NCI-H1105 (cell line): ENCODE measurements at places on chromosomes 13 and 19.

DNA sequence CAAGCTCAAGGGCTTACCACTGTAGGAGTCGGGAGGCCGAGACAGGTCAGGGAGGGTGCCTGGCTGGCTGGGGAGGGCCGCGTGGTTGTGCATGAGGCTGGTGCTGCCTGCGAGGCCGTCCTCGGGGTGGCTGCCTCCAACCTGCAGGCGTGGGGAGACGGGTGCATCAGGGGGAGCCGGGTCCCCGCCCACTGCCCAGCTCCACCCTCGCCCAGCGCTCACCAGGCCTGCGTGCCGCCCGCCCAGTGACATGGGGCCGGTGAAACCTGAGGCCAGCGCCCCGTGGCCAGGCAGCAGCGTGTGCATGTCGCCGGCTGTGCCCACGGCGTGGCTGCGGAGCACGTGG, 13.8 kb upstream of the UQCR11 start:
- DNase-seq: no peak

- no peak for DNase-seq
These were observed 22.2 kb downstream of the ZNF701 start for GRCh38 chr19:52592301-52592700.

- no peak for DNase-seq
These were observed 1018.4 kb upstream of the PCDH20 start for GRCh38 chr13:62434081-62434480.

DNA sequence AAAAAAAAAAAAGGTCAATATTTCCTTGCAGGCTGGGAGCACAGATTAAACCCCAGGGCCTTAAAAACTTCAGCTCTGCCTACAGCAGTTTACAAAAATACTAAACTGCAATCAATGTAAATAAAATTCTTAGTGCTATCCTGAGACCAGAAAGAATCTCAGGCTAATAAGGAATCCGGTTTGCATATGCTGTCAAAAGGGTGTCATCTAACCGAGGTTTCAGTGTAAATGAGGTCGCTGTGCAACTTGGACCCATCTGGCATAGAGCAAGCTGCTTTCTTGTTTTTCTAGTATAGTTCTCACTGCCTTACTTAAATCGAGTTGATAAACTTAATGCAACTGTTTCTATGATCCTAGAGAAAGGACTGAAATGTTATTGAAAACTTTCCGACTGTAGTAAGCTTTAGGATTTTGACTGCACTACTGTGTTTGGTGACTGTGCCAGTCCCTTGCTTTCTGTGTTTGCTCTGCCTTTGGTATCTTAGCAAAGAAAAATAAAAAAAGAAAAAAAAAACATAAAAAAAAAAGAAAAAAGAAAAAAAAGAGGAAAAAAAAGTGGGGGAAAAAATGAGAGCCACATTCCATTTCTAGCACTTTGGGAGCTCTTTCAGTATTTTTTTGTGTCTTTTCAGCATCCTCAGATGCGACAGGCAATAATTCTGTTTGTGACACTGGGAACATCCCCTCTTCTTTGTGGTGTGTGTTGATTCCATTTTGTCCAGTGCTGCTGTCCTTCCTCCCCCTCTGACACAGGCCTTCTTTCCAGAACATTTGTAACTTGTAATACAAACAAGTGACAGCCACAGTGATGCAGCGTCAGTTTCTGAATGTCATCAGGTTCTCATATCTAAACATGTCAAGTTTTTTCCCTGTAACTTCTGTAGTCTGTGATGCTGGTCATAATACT, 340.5 kb downstream of the ZNF536 start:
- no peak for DNase-seq

DNA sequence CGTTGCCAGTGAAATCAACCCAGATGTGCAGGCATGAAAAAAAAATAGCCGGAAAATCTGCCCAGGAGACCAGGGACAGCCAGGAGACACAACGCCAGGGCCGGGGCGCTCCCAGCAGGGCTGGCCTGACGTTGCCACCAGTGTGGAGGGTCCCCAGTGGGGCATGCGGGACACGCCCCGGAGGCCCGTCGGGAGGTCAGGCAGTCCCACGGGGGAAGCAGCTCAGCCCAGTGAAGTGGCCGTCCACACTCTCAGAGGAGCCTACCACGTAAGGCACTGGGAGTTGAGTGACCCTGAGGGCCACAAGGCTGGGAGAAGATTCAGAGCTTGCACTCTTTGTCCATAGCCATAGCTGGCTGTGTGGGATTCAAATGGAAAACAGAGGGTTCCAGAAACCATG, 53.2 kb upstream of the GAS6 start:
- no peak for DNase-seq

GRCh38 chr19:32458500-32459123, 53.0 kb downstream of the DPY19L3 start:
- no peak for DNase-seq

- DNase-seq: peak; percentile 19
These were observed 19.3 kb downstream of the GADD45B start for GRCh38 chr19:2495130-2495641.
